Esophagus squamous epithelium (tissue), 5 donors: ENCODE measurements at places on chromosomes 1 and 21.

DNA sequence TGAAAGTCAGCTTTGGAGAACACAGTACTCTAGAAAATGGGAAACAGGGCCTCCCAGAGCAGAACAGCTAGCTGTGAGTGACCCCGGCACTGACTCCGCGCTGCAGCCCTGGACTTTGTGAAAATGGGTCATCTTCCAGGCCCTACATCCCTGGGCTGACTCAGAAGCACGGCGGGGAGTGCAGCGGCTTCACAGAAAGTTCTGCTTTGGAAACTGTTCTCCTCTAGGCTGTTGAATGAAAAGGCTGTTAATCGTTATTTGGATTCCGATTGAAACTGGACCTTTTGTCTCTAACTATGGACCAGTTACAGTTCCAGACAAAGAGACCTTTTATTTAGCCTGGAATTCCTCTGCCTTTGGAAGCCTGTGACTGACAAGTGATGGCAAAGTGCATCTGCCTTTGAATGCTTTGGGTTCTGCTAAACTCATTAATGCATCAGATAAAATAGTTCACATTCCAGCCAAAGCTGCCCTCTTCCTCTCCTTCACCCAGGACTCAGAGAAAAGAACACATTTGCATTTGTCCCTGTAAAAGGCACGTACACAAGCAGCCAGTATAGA, 144.9 kb upstream of the HOOK1 start:
- DNase-seq: no peak

DNA sequence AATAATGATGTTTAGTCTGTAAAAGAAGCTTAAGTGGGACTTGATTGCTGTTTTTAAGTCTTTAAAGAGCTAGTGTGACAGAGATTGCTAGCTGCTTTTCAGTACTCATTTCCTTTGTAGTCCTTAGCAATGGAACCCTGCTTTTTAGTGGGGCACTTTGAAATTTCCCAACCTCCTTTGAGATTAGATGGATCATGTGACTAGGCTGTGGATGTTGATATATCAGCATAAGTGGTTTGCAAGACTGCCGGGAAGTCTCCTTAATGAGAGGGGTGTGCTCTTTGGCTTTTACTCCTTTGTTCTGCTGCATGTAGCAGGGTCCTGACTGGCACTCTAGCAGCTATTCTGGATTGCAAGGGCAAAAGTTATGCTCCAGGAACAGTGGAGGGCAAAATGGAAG, 11.2 kb upstream of the RCOR3 start:
- DNase-seq: no peak

DNA sequence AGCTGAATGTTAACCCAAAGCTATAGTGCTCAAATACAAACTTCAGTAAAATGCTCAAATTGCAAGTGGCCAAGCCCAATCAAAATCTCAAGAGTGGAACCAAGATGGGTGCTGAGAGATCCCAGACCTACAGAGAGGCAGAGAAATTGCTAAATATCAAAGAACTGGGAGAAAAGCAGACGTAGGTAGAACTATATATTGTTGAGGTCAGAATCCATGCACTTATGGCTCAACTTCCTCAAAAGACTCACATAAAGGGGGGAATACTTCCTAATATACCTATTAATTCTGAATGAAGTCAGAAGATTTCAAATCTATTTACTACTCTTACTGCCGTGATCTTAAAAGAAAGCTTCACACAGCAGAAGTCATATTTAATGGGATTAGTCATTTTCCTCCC, 65.2 kb downstream of the PUM1 start:
- no peak for DNase-seq

DNA sequence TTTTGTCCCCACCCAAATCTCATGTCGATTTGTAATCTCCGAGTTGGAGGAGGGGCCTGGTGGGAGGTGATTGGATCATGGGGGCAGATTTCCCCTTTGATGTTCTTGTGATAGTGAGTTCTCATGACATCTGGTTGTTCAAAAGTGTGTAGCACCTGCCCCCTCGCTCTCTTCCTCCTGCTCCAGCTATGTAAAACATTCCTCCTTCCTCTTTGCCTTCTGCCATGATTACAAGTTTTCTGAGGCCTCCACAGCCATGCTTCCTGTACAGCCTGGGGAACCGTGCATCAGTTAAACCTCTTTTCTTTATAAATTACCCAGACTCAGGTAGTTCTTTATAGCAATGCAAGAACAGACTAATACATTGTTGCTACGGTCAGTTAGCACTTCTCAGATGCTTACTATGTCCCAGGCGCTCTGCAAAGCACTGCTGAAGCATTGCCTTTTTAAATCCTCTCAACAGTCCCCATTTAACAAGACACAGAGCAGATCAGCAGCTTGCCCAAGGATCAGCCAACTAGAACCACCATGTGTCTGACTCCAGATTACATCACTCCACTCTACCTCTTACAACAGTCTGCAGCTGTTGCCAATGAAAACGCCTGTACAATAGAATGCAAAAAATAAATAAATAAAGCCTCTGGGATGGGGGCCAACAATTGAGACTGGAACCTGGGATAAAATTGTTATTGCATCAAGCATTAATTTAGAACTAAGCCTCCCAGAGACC, 52.4 kb upstream of the USP1 start:
- no peak for DNase-seq

DNA sequence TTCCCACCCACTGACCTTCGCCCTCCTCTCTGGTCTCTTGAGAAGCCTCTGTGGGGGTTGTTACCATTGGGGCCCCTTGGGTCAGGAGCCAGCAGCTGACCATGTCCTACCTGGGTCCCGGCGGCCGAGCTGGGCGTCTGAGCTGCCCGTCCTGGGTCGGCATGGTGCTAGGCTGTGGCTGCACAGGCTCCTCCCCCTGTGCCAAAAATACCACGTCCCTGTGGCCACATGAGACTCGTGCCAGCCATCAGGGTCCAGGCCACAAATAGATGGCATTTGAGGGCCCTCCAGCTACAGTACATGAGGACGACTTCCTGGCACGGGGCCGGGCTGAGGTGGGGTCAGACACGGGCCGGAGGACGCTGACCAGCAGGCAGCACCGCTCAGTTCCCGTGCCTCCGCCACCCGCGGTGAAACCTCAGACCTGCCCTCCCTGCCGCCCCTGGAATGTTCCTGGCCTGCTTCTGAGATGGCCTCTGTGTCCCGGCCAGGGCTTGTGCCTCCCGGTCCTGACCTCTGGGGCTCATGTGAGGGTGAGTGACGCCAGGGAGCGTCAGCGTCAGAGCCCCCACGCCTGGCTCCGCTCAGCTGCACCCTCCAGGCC, at the start of gene PERM1:
PERM1 (minus strand) TSS at position 139 of the 604 bp plus-strand sequence. CDS start 1,064 bp downstream, outside the sequence.
- no peak for DNase-seq

GRCh38 chr1:231016234-231016633, 23.8 kb downstream of the FAM89A start:
- DNase-seq: no peak

- no peak for DNase-seq
Observed at GRCh38 chr1:152873495-152873894, 4.6 kb upstream of the SMCP start.

DNA sequence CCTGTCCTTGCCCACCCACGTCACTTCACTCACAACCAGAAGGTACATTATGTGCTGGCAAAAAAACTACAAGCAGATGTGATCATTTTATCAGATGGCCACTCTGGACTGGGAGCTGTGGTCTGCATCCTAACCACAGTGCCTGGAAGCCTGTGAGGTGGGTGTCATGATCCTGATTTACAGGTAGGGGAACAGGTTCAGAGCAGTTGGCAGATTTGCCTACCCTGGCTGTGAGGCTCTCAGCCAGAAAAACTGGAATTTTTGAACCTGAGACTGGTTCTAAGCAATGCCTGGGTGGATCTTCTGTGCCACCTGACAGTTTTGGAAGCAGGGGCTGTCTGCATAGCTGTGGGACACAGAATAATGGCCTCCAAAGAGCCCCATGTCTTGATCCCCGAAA, 150.8 kb downstream of the SYF2 start:
- no peak for DNase-seq

- DNase-seq: no peak
Observed at GRCh38 chr1:100785470-100786052, 66.0 kb downstream of the VCAM1 start.

DNA sequence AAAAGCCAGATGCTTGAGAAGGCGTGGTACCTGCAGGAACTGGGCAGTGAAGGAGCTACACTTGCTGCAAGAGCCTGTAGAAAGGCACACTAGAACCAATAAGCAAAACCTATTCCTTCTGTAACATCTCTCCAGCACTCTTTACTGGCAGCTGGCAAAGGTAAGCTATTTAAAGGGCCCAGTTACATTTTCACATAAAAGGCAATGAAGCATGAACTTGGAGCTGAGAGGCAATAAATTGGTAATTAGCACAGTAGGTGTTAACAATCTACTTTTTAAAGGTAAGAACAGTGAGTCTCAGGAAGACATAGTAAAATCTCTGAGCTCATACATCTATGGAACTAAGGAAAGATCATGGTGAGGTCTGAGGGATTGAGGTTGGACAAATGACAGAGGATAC, 167.1 kb upstream of the OLFM3 start:
- DNase-seq: no peak

DNA sequence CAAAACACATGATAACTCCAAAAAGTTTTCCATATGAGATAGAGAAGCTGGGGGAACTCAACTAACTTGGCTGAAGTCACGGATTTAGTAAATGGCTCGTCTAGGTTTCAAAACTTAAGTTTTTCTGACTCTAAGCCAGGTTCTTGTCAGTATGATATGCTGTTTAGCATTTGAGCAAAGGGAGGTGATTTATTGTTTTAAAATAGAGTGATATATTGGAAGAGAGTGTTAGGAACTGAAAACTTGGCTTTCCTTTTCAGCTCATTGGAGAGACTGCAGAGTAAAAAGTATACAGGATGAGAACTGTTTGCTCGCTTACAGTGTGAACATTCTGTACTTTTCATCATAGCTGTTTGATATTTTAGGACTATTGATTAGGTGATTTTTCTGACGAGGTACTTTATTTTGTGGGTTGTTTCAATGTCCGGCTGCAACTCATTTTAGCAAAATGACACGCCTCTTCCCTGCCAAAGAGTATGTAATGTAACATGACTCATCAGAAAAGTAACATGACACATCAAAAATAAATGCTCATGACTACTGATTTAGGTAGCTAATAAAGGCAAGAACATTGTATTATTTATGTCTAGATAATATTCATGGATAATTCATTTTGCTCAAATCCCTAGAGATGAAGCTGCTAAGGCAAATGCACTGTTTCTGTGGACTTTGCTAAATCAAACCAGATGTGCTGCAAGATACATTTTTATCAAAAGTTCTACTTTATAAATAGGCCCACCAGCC, 355.1 kb downstream of the GPATCH2 start:
- no peak for DNase-seq

DNA sequence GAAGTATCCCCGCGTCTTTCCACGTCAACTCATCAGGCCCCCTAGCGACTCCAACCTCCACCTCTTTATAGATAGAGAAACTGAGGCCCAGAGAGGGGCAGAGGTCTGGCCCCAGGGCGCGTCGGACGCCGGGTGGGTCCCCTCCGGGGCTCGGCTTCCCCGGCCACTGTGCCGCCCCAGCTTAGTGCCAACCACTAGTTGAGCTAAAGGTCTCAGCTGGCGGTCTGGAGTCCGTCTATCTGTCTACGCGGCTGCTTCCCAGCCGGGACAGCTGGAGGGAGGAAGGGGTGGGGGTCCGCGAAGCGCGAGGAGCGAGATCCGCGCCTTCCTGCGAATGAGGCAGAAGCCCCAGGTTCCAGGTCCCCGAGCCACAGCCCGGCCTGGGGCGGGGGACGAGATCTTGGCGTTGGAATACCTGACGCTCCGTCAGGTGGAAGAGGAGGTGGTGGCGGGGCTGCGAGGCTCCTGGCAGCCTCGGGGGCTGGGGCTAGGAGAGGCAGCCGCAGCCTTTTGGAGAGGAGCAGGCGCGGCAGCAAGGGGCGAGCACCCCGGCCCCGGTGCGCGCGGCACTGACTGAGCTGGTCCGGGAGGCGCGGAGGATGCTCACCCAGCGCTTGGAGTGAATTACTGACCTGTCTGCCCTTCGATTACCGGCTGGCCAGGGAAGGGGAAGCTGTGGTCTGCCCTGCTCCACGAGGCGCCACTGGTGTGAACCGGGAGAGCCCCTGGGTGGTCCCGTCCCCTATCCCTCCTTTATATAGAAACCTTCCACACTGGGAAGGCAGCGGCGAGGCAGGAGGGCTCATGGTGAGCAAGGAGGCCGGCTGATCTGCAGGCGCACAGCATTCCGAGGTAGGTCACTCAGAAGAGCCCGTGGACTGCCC, 937 bp downstream of the PODN start:
- DNase-seq: no peak

DNA sequence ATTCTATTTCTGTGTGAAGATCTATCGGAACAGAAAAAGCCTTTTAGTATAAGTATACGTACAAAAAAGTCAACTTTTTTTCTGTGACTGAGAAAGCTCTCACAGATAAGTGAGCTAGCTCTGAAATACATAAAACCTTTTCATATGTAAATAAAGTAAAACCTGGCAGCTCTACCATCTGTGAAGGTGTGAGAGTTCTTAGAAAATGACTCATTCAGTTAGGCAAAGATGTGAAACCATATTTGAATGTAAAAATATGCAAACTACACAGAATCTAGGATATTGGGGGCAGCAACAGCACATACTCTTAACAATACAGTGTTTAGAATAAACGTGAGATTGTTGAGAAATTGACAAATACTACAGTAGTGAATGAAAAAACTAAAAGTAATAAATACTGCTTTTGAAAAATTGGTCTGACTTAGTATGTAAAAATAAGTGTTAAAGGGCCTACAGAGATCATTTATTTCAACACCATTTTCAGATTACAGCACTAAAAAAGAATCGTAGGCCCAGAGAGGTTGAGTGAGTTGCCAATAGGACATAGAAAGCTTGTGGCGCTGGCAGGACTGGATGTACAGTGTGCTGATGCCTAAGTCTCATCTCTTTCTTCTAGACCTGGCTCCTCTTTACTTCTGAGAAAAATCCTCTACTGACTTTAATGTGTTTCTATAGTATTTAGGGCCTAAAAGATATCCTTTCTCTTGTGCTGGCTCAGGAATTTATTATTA, 19.8 kb downstream of the ATP6V1G3 start:
- no peak for DNase-seq

DNA sequence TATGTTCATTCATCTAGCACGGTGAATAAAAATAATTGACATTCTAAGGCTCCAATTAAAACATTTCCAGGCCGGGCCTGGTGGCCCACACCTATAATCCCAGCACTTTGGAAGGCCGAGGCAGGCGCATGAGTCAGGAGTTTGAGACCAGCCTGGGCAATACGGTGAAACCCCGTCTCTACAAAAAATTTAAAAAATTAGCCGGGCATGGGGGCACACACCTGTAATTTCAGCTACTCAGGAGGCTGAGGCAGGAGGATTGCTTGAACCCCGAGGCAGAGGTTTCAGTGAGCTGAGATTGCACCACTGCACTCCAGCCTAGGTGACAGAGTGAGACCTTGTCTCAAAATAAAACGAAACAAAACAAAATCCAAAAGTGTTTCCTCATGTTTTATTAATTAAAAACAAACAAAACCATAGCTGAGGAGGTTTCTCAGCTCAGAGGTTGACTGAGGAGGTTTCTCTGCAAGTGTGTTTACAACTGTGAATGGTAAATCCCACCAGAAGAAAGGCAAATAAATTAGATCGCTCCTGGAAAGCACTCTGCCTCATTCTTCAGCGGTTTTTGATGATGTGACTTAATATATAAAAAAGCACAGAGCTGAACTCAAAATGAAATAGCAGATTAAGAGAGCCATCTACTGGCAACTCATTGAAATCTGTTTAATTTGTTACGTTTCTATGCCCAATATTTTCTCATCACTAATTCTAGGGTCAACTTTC, 37.7 kb upstream of the ATG4C start:
- no peak for DNase-seq
